ENCODE measurements at places on chromosomes 5 and 9.

DNA sequence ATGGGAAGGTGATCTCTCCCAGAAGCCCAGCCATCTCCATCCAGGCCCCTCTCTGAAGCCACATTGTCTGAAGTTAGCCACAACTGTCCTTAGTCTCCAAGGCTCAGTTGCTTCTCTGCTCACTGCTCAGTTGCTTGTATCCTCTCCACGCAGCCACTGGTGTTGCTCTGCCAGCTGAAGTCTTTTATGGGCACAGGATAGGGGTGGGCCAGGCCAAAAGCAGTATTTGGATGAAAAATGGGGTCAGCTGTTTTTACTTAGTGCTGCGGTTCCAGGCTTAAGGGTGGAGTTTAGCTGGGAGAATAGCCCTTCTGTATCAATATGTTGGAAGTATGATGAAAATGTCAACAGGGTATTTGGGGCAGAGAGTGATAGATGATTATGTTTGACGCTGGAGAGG lies 168.8 kb upstream of the PPP1R2B start:
- DNase-seq = no peak

- no peak for DNase-seq
Observed at GRCh38 chr9:137391411-137391754, 31.6 kb downstream of the EXD3 start.

DNA sequence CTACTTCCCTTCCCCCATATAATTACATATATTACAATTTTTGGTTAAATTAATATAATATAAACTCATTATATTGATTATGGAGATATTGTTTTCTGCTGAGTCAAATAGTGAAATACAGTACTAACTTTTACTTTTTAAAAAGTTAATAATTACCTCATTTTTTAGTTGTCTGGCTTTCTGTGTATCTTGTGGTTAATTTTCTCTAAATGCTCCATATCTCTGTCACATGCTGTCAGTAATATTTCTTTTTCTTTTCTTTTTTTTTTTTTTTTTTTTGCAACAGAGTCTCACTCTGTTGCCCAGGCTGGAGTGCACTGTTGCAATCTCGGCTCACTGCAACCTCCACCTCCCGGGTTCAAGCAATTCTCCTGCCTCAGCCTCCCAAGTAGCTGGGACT lies 23.2 kb downstream of the STX17 start:
- DNase-seq = no peak

DNA sequence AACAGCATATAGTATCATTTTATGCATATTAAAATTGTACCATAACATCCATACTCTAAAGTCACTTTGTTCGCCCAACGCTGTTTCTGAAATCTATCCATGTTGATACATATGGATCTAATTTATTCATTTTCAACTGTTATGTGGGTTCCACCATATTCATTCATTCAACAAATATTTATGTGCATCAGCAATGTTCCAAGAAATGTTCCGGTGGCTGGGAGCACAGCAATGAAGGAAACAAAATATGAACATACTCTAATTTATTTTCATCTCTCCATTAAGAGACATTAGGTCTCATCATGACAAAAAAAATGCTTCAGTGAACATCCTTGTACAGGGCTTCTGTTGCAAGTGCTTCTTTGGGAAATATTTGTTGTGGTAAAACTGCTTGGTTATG lies 75.4 kb downstream of the MARCHF3 start:
- DNase-seq = no peak

GRCh38 chr5:133683646-133684596 lies 71.6 kb upstream of the FSTL4 start:
- DNase-seq = no peak

- DNase-seq = no peak
Observed at GRCh38 chr9:6098431-6098830, 83.0 kb upstream of the RANBP6 start.

All from NCI-H2081 treated with DMSO at 0.1 percent for 48 hours (cell line).